Urinary bladder (tissue), 4 donors: ENCODE measurements at places on chromosomes 2 and 18. TPM values are rescaled to one million over a fixed set of nuclear protein-coding genes. Genes with fewer than 3 reads are reported as not detected.

The TMEM37 gene
- total RNA-seq, result 1.1 TPM

GRCh38 chr2:201796478-201796865, 9.9 kb upstream of the CDK15 start:
- no peak for DNase-seq

GRCh38 chr2:215624423-215624829, 188.6 kb upstream of the FN1 start:
- peak; percentile 72 for DNase-seq

The TMEM247 gene
- total RNA-seq, result not detected

DNA sequence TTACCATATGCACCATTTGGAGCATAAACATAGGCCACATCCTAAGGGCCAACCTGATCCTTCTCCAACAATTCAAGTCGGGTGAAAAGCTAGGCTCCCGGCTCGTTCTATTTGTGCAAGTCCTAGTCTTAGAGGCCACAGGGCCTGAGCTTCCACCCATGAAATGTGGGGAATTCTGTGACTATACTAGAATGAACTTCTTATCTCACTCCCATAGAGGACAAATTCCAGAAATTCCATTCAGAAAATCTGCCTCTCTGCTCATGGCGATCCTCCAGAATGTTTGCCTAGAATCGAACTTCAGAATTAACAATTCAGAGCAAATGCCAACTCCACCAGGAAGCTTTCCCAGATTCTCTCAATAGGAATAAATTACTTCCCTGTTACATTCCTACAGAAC, 187.9 kb downstream of the BCL11A start:
- DNase-seq, result no peak
